ENCODE measurements at places on chromosomes 13 and 19.
A peak's percentile ranks its signal among the peaks of the same experiment; 100 is the strongest.

DNA sequence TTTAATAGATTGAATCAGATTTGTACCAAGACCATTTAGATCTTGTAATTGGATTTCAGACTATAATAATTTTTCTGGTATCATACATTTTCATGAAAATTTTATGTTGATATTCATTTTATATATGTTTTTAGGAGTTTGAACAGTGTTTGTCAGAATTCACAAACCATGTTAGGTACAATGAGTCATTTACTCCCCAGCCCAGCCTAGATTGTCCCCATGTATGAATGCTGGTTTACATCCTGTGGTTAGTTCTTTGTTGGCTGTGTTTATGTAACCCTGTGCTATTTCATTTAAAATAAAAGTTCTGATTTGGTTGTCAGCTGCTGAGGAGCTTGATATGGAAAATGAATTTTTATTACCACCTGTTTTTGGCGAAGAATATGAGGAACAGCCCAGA, 96.7 kb downstream of the GJA3 start:
- no peak for DNase-seq

GRCh38 chr19:3335431-3336350, 30.7 kb upstream of the NFIC start:
- DNase-seq = no peak

DNA sequence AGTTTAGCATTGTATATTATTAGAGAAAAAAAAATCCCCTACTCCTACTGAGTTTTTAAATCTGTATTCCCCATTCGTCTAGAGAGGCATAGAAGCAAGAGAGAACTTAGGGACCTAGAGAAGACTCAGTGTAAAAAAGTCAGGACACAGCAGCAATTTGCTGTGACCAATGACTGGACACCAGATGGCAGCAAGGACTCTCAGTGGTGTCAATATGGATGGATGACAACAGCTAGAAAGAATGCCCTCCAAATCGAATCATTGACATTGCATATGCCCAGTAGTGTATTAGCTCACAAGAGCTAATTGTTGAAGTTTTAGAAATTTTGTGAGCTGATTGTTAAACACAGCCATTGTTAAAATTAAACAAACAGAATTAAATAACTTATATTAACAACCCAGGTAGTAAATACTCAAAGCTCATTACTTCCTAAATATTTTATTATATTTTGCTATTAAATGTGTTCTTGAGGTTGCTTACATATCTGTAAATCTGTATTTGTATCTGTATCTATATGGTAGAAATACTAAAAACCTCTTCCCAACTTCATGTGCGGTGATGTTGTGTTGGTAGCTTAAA, 43.9 kb downstream of the SIAH3 start:
- peak; percentile 56 for DNase-seq

DNA sequence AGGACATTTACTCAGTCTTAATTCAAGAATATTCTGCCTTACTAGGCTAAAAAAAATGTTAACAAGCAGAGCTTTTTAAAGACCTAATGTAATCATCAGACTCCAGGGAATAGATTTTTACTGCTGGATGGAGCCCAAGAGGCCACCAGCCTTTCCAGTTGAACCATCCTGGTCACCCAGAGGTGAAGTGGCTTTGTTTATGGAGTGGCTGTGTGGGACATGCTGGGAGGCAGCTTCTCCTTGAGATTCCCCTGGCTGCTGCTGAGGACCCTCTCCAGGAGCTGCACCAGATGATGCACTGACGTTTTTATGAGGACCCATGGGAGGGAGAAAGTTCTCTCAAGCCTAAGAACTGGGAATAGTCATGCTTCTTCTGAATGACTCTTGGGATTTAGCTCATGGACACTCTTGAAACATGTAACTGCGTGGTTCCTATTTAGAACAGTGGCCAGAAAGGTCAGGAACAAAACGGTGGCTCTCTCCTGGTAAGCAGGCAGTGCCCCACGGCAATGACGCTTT, 205.9 kb upstream of the MIR17HG start:
- DNase-seq = no peak

DNA sequence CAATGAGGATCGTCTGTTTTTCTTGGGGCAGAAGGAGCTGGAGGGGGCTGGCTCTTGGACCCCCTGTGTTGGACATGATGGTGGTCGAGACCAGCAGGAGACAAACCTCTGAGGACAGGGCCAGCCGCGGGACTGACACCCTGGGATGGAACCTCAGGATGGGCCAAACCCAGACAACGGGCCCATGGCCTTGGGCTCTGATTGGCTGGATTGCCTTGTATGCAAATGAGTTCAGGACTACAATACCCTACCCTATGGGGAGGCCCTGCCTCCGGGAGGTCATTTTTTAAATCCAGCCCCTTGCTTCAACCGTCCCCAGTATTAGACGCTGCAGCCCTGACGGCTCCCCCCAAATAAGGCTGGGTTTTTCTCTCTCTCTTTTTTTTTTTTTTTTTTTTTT, 22.0 kb downstream of the SLC5A5 start:
- no peak for DNase-seq

- DNase-seq = no peak
These were observed 173.2 kb downstream of the FLT1 start for GRCh38 chr13:28321756-28322155.
